ENCODE measurements at places on chromosomes 13 and 19. TPM values are rescaled to one million over a fixed set of nuclear protein-coding genes. Genes with fewer than 3 reads are reported as not detected.

DNA sequence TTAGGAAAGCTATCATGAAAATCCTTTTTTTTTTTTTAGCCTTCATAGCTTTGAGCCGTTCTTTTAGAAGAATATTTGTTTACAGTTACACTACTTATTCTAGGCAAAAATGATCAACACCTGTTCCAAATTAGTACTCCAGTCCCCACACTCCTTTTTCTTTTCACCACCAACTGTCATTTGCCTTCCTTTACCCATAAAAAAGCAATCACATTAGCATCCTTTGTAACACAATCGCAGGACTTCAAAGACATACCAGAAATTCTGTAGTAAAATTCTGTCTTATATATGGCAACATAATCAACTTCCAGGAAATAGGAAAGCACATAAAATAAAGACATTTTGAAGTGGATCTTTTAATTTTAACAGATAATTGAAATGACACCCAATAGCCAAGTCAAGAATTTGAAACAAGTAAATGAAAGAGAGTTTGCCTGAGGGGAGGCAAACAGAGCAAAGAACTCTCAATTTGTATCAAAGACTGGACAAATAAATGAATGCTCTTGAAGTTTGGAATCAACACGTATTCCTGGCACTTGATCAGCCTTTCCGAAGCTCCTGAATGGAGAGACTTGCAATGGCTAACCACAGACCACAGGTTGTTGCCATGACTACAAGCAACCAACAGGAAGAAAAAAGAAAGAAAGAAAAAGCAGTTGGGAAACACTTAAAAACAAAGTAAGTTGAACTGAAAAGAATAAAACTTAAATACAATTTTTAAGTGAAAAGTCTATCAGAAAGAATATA lies 206.8 kb downstream of the PCDH9 start:
- DNase-seq: peak; percentile 3

- DNase-seq: no peak
Measured at GRCh38 chr13:74004109-74004508, 130.1 kb downstream of the KLF12 start.

DNA sequence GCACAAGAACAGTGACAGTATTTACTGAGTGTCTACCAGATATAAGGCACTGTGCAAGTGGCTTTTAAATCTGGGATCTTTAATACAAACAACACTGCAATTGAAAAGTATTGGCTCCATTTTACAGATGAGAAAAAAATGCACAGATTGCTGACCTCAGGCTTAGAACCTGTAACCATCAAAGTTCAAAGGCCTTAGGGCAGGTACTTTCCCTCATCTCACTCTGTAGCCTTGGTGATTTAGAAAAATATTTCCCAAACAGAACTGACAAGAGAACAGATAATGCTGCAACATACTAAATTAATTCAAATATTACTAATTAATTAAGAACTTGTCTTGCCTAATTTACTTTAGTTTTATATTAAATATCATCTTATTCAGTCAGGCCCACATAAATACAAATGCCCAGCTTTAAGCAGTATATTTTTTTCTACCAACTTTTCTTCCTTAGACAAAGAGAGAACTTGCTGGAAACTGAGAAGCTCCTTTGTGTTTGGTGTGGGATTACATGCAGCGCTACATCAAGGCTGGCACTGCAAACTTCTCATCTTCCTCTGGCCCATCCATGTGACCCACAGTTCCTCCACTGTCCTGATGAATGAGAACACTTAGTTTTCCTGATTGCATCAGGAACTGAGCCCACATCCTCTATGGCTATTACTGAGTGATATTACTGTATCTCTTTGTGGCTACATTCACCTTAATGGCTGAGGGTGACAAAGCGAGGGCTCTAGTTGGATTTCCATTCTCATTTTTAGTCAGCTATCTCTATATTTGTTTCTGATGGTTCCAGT lies 302.1 kb downstream of the ENOX1 start:
- DNase-seq: no peak

GRCh38 chr13:98506322-98506721 lies 70.6 kb downstream of the STK24 start:
- no peak for DNase-seq

DNA sequence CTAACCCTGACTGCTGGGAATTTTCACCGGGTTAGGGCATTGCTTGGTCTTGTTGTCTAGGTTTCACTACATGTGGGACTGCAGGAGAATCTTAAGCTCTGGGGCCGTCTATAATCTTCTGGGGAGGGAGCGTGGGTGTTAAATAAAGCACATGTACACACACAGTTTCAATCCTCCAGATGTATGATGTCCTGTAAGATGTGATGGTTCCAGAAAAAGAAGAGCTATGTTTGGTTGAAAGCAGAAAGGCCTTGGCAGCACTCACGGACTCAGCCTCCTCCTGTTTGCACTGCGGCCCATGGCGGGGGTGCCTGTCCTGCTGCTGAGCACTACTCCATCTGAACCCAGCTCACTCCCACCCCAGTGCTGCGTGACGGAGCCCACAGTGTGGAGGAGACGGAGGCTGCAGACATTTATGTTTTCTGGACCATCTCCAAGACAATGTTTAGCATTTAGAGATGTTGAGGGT lies 343.5 kb downstream of the TEX29 start:
- no peak for DNase-seq

DNA sequence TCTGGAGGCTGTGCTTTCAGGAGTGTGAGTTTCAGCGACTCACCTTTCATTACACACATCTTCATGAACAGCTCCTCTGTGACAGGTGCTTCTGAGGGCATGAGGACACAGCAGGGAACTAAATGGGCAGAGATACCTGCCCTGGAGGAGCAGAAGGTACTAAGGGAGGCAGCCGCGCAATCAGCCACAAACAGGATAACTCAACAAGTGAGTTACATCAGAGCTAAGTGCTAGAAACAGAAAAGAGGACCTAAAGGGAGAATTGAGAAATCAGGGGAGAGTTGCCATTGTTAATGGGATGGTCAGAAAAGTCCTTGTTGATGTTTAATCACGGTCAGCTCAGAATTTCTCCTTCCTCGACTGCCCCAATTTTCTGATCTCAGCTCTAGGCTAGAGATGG lies 42.5 kb downstream of the SYDE1 start:
- no peak for DNase-seq

DNA sequence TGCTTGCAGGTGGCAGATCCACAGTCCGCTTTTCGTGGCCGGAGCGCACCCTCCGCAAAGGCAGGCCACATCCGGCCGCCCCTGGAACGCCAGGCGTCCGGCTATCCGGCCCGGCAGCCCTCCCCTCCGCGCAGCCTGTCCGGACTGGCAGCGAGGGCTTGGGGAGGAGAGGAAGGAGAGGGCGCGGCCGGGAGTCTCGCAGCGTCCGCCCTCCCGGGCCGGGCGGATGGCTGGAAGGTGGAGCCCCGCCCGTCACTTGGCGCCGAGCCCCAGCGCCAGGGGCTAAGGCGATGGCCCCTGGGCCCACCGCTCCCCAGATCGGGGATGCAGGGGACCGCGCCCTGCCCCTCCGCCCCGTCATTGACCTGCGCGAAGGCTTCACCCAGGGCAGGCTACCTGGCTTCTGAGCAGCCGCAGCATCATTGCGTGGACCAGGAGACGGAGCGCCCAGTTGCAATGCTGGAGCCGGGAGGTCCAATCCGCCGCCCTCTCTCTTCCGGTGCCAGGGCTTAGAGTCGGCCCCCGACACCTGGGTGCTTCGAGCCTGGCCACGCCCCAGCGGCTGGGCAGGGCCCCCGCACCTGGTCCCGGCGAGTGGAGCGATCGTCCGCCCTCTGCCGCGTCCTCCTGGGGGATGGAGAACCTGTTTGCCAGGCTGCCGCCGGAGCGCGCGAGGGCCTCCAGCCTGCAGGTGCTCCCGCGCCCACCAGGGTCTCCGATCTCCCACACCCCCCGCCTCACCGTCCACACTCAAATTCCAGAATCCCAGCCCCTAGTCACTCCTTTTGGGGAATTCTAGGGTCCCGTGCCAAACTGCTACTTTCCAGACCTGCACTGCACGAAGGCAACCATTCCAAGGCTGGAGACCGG lies at the start of gene FUT1:
FUT1 (minus strand) TSS at position 146 of the 870 bp plus-strand sequence. CDS start 1,360 bp downstream, outside the sequence.
- peak; percentile 64 for DNase-seq

- DNase-seq: no peak
Measured at GRCh38 chr13:99734013-99734693, 232.9 kb downstream of the TM9SF2 start.

DNA sequence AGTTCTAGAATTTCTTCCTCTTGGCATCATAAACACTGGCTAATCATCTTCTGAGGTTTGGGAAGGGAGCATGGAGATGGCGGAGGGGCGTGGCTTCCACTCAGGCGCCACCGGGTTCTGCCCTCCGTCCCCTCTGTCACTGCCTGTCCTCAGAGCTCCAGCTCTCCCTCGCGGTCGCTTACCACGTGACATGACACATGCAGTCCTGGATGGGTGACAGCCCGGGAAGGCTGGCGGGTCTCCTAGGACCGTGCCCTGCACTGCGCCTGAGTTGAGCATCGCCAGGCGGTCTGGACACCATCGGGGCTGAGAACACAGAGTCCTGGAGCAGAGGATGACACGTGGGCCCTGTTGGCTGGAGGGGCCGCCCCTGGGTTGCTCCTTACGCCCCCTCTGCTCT lies 123.3 kb downstream of the RAB20 start:
- DNase-seq: no peak

DNA sequence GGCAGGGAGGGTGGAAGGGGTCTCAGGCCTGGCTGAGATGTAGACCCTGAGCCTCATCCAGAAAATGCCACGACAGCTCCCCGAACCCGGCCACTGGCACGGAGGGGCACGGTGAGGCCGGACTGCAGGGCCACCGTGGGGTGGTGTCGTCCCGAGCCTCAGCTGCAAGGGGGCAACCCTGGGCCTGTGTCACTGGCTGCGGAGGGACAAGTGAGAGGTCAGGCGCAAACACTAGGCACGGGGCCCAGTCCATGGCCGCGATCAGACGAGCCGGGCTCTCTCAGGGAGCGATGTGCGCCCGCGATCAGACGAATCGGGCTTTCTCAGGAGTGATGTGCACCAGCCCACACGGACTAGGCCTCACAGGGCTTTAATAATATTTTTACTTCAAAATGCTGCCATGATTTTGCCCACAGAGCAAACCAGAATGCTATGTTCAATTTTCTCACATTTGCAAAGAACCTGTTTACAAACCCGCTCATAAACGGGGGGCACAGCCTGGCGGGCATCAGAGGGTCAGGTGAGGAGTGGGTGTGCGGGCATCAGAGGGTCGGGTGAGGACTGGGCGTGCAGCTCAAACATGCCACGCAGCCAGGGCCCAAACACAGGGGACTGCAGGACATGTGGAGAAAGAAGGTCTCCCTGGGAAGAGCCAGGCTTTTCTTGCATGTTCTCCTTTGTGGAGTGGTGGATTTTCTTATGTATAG lies 42.6 kb upstream of the C13orf46 start:
- DNase-seq: no peak

- no peak for DNase-seq
Measured at GRCh38 chr13:45280011-45280410, 61.0 kb downstream of the TPT1 start.

DNA sequence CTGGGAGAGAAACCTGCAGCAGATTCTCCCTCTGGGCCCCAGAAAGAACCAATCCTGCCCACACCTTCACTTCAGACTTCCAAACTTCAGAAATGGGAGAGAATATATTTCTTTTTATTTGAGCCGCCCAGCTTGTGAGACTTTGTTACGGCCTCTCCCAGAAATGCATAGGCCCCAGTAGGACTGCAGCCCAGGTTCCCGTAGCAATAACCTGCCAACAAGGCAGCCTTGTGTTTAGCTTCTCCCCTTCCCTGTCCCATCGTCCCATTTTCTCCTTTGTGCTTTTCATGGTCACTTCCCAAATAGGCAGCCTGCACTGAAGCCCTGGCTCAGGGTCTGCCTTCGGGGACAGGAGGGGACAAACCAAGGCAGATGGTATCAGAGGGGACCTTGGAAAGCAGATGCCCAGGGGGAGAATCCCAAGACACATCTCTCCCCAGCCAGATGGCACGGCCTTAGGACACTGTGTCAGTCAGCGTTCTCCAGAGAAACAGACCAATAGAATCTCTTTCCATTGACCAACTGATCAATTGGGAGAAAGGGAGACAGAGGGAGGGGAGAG lies 3.7 kb upstream of the ARHGEF7 start:
- no peak for DNase-seq

GRCh38 chr19:51573331-51573730 lies 2.2 kb downstream of the ZNF175 start:
- DNase-seq: no peak

- DNase-seq: no peak
Measured at GRCh38 chr19:18597809-18598660, 8.6 kb downstream of the CRLF1 start.

- DNase-seq: peak; percentile 29
Measured at GRCh38 chr19:46928951-46929350, 68.2 kb downstream of the ARHGAP35 start.

- no peak for DNase-seq
Measured at GRCh38 chr13:89796196-89796595, 1551.3 kb upstream of the MIR17HG start.

- DNase-seq: no peak
Measured at GRCh38 chr13:45713721-45714120, 11.6 kb downstream of the CBY2 start.

DNA sequence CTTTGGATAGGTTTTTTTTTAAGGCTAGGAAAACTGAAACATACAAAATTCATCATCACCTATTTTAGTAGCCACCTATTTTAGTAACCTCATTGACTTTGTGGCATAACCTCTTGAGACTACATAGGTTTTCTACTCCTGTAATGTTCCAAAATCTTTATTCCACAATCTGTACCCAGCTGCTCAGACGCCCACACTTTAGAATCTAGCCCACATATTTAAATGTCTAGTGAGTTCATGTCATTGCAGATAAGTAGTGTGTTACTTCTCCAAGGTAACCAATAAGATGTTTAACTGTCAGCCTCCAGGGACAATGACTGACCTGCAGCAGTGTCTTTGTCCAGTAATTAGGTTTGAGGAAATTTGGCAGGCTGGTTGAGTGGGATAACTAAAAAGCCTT lies 330.2 kb downstream of the MZT1 start:
- DNase-seq: no peak

- DNase-seq: no peak
Measured at GRCh38 chr13:35332134-35332533, 144.4 kb downstream of the MAB21L1 start.

- no peak for DNase-seq
Measured at GRCh38 chr13:36872621-36873020, 47.4 kb downstream of the SMAD9 start.

KISS1R gene
- not detected for total RNA-seq

TMEM86B gene
- total RNA-seq: 0.16 TPM

CCDC169 gene
- 0.07 TPM for total RNA-seq

EPN1 gene
- 57.1 TPM for total RNA-seq

COL4A1 gene
- 24.9 TPM for total RNA-seq

OVOL3 gene
- total RNA-seq: not detected

PABPC3 gene
- 4.9 TPM for total RNA-seq

LILRB2 gene
- not detected for total RNA-seq

KLK14 gene
- not detected for total RNA-seq

KIR3DL2 gene
- not detected for total RNA-seq

IZUMO1 gene
- not detected for total RNA-seq

All from MG63 (cell line).